ENCODE measurements at places on chromosomes 13 and 19. TPM values are rescaled to one million over a fixed set of nuclear protein-coding genes. Genes with fewer than 3 reads are reported as not detected.

Gene ZNF470
- total RNA-seq, result 4.1 TPM

Gene APC2
- total RNA-seq, result 0.21 TPM

Gene ZNF790
- total RNA-seq, result 5.1 TPM

Gene NR2F6
- 97.4 TPM for total RNA-seq

Gene OR7D2
- not detected for total RNA-seq

Gene SPRED3
- total RNA-seq, result under 0.01 TPM

Gene ZNF570
- total RNA-seq, result 2.9 TPM

Gene C19orf33
- total RNA-seq, result 263 TPM

Gene FXYD1
- total RNA-seq, result not detected

Gene NCCRP1
- 4.8 TPM for total RNA-seq

Gene FSD1
- total RNA-seq, result 1.9 TPM

Gene VASP
- 97.2 TPM for total RNA-seq

Gene CFD
- 8.9 TPM for total RNA-seq

All from tracheal epithelial cell (primary cell).